ENCODE measurements at places on chromosomes 2 and 18.

DNA sequence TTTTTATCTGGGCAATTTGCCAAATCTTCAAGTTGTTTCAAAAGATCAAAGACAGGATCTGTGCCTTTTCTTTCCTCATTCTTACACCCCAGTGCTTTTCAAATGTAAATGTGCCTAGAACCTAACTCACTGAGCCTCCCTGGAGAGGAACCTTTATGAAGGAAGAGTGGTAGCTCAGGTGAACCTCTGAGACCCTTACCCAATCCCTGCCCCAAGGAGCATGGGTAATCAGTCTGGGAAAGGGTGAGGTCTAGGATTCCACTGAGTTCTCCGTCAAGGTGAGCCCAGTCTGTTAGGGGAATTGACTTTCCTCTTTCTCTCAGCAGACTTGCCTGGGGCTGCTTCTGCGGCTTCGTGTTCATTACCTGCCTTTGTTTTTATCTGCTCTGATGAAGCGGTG lies 88.1 kb upstream of the MAP4K4 start:
- DNase-seq, result no peak

- DNase-seq, result no peak
Observed at GRCh38 chr18:9820127-9820526, 65.6 kb upstream of the TXNDC2 start.

- DNase-seq, result no peak
Observed at GRCh38 chr2:39146630-39147029, 25.8 kb upstream of the SOS1 start.

DNA sequence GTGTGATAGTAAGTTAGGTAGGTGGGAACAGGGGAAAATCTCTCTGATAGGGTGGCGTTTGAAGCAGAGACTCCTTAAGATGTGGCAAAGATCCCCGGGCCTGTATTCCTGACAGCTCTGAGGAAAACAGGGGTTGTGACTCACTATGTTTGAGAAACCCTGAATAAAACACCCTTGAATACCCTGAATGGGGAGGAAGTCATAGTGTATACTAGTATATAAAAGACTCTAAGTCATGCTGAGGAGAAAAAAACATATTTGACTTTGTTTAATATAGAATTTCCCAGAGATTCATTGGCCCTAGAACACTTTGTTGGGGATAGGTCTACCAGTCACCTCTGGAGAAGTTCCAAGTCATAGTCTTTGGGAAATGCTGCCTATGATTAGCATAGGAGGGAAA lies 590.9 kb downstream of the IRS1 start:
- DNase-seq, result no peak

DNA sequence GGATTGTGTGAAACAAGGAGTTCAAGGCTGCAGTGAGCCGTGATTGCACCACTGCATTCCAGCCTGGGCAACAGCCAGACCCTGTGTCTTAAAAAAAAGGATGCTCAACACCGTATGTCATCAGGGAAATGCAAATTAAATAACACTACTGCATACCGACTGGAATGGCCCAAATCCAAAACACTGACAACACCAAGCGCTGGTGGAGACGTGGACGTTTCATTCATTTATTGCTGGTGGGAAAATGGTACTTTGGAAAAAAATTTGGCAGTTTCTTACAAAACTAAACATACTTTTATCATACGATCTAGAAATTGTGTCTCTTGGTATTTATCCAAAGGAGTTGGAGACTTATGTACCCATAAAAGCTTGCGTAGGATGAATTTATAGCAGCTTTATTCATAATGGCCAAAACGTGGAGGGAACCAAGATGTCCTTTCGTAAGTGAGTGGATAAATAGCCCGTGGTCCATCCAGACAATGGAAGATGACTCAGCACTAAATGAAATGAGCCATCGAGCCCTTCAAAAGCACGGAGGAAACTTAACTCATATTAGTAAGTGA lies 24.2 kb downstream of the NEU4 start:
- no peak for DNase-seq

- no peak for DNase-seq
Observed at GRCh38 chr2:124973396-124973795, 948.3 kb downstream of the CNTNAP5 start.

DNA sequence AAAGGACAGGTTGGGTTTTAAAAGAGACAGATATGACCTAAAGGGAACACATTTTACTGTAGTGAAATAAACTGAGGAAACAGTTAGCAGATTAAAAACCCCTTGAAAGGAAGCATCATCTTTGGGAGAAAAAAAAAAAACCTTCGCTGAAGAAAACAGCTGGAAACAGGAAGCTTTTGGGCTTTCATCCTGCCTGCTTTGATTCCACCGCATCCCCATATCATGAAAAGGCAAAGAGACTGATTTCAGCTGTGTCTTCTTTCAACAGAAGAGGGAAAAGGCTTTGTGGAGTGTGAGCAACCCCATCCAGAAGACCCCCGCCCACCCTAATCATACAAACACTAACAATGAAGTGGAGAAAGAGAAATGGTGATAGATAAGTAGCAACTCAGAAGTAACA lies 86.4 kb downstream of the TCF4 start:
- no peak for DNase-seq

GRCh38 chr2:119574864-119575263 lies 30.6 kb downstream of the CFAP221 start:
- DNase-seq, result peak; percentile 85

- DNase-seq, result no peak
Observed at GRCh38 chr2:64942693-64943092, 46.5 kb upstream of the SLC1A4 start.

DNA sequence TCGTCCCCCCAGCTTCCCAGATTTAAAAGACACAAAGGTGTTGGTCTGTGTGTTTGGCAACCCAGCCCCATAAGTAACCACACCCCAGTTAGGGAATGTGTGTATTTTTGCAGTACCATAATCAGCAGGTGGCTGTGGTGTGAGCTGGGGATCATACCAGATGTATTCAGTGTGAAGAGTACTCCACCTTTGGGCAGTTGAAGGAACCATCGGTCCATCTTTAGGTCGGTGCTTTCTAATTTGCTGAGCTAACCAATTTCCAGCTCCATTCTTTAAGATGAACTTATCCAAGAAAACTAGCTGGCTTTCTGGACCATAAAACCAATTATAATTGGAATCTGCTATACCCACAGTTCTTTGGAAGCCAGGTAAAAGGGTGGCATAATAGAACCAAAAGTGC lies 3.2 kb downstream of the DSEL start:
- DNase-seq, result no peak

- no peak for DNase-seq
Observed at GRCh38 chr2:240988146-240988545, 10.3 kb upstream of the SNED1 start.

Data from MV-4-11 (cell line).